Fibroblast of skin of scalp (primary cell): ENCODE measurements at places on chromosomes 1 and 21.

DNA sequence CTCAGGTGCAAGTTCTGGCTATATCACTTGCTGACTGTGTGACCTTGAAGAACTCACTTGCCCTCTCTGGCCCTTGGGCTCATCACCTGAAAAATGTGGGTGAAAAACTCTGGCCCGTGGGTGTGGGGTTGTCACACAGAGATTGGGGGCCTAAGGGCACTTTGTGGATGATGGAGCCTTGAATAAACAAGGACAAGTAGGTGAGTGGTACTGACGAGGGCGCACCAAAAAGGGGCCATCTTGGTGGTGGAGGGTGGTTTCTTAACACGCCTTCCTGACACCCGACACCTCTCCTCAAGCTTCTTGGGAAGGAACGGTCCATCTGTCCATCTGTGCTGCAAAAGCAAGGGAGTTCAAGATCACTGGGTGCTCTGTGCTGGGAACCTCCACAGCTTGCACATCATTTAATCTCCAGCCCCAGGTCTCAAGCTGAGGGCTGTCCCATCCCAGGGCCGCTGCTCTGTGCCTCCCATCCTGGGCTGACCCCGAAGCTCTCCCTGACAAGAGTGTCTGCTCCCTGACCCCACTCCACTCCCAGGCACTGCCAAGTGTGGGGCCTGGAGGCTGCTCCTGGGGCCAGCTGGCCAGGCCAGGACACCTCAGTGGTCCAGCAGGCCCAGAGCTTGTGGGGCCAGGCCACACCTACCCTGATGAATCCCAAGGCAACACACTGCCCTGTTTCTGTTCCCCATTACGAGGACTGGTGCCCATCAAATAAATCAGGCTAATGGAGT, 97.3 kb downstream of the GLIS1 start:
- no peak for DNase-seq

GRCh38 chr1:170533298-170533697, 1.3 kb downstream of the GORAB start:
- peak; percentile 87 for DNase-seq

DNA sequence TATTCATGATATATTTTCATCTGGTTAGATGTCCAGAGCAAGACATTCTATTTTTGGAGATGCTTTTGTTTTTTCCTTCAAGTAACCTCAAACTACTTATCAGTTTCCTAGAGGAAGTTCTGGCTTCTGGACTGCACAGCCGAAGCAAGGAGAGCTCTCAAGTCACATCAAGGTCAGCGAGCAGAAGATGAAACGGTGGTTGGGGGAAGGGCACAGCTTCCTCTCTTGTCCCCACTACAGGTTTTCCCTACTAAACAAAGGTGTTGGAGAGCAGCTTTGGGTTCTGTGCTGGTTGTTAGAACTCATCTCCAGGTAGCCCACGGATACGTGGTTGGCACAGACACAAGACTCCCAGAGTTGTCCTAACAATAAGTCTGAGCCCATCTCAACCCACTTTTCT, 5.1 kb upstream of the PLEKHO1 start:
- DNase-seq, result no peak

- no peak for DNase-seq
These were observed 83.1 kb downstream of the VWA5B1 start for GRCh38 chr1:20373764-20374163.

- no peak for DNase-seq
These were observed 76.5 kb upstream of the NFIA start for GRCh38 chr1:61005614-61006580.

DNA sequence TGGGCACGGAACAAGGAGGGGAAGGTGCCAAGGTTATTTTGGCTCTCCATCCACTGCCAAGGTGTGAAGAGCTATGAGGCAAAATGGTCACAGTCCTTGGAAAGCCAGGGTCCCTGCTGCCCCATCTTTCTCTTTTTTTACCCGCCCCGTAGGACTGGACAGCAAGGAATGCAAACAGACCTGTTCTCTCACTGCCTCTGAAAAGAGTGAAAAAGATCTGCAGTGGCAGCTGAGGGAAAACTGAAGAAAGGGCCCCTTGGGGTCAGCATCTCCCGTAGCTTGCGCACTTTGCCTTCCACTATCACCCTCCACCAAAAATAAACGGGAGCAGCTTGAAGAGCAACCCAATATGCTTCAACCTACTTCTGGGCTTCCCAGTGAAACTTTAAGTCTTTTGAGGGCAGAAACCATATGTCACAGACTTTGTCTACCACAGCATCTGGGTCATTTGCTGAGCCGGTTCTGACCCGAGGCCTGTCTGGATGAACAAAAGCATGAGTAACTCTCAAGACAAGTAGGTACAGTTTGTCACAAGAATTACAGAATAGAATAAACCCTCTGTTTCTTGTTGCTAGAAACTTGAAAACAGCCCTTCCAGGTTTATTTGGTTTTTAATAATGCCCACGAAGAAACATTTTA, 9.4 kb upstream of the KIF14 start:
- no peak for DNase-seq

GRCh38 chr1:116873680-116874271, 35.9 kb upstream of the PTGFRN start:
- peak; percentile 28 for DNase-seq

- DNase-seq, result no peak
These were observed 127.2 kb downstream of the LACTBL1 start for GRCh38 chr1:22845398-22845935.

DNA sequence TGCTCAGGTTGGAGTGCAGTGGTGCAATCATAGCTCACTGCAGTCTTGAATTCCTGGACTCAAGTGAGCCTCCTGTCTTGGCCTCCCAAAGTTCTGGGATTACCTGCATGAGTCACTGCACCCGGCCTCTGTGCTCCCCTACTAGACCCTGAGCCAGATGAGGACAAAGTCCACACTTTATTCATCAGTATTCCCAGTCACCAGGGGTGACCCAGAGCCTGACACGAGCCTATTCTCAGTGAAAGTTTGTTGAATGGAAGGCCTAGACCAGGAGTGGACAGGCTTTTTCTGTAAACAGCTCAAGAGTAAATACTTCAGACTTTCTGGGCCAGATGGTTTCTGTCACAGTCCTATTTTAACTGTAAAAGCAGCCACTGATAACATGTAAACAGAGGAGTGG, 68.2 kb downstream of the MAB21L3 start:
- no peak for DNase-seq

DNA sequence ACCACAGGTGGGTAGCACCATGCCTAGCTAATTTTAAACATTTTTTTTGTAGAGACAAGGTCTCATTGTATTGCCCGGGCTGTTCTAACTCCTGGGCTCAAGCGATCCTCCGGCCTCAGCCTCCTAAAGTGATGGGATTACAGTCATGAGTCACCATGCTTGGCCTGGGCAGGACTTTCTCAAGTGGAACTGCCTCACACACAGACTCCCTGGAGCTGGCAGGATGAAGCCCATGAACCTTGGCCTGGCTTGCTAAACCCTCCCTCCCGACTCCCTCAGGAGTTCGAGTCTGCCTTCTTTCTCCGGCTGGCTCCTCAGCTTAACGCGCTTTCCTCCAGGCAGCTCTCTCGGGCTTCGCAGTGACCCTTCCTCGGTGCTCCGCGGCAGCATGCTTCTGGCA, 7.7 kb upstream of the ECE1 start:
- no peak for DNase-seq

DNA sequence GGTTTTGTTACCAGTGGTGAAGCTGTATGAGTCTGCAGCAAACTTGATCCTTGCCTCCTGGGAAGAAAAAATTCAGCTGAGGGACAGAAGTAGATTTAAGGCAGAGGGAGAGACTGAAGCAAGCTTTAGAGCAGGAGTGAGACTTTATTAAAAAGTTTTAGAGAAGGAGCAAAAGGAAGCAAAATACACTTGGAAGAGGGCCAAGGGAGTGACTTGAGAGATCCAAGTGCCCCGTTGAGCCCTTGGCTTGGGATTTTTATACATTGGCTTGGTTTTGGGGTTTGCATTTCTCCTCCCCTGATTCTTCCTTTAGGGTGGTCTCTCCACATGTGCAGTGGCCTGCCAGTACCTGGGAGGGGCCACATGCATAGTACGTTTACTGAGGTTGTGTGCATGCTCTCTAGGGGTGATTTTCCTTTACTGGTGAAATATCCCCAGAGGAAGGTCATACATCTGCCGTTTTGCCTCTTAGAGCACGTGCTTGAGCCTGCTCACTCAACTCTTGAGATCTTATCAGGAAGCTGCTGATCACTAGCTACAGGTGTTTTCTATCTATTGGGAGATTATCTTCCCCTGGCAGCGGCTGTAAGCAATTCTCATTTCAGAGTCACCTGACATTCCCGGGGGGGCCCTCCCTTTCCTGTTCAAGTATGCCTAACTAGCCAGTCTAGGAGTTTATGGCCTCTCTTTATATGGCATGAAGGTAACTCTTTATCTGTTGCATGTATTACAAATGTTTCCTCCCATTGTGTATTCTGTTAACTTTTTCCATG, 20.3 kb downstream of the FASLG start:
- DNase-seq, result no peak

- DNase-seq, result no peak
These were observed 6.0 kb upstream of the VTCN1 start for GRCh38 chr1:117216718-117217117.

DNA sequence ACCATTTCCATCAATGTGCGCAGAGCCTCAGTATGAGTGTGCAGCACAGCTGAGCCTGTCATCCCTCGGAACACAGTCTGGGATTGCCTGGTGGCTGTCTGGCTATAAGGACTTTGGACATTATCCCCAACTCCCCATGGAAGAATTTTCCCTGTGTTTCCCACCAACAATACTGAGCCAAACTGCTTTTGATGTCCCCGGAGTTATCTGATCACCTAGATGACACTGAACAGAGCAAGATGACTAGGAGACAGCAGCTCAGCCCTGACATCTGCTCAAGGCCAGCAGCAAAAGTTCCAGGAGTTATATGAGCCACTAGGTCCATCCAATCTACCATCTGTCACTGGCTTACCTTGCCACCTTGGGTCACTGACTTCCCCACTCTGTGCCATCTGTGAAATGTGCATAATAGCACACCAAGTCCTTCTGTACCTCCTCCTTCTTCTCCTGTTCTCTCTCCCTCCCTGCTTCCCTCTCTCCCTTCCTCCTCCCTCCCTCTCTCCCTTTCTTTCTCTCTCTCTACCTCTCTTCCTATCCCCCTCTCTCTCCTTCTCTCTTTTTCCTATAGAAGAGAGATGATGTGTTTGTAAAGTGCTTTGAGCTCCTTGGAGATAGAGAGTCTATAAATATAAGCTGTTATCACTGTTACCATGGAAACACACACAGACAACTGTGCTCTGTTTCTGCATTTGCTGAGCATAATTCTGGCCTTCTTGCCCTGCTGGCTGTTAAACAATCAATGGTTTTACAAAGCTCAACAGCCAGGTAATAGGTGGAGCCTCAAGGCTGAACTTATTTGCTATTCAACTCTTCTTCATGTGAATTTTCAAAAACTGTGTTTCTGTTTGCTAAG, 19.7 kb upstream of the ATP1B1 start:
- DNase-seq, result no peak

DNA sequence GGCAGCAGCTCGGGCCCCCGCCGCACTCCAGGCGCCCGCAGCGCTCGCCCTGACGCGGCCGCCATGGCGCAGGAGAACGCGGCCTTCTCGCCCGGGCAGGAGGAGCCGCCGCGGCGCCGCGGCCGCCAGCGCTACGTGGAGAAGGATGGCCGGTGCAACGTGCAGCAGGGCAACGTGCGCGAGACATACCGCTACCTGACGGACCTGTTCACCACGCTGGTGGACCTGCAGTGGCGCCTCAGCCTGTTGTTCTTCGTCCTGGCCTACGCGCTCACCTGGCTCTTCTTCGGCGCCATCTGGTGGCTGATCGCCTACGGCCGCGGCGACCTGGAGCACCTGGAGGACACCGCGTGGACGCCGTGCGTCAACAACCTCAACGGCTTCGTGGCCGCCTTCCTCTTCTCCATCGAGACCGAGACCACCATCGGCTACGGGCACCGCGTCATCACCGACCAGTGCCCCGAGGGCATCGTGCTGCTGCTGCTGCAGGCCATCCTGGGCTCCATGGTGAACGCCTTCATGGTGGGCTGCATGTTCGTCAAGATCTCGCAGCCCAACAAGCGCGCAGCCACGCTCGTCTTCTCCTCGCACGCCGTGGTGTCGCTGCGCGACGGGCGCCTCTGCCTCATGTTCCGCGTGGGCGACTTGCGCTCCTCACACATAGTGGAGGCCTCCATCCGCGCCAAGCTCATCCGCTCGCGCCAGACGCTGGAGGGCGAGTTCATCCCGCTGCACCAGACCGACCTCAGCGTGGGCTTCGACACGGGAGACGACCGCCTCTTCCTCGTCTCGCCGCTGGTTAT, 2.8 kb downstream of the KCNJ9 start:
- no peak for DNase-seq

DNA sequence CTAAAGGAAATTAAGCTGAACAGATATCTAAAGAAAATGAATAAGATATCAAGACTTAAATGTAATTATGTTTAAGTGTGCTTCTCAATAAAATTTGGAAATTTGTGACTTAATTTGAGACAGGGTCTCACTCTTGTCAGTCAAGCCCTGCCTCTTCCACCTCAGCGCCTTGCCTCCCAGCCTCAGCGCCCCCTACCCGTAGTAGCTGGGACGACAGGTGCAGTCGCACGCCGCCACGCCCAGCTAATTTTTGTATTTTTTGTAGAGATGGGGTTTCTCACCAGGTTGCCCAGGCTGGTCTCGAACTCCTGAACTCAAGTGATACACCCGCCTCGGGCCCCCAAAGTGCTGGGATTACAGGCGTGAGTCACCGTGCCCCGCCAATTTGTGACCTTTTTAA, 117.0 kb downstream of the CLEC20A start:
- DNase-seq, result no peak

- no peak for DNase-seq
These were observed 103.7 kb upstream of the PDC start for GRCh38 chr1:186564582-186564981.

- no peak for DNase-seq
These were observed 127.7 kb upstream of the CAMK1G start for GRCh38 chr1:209455661-209456358.

DNA sequence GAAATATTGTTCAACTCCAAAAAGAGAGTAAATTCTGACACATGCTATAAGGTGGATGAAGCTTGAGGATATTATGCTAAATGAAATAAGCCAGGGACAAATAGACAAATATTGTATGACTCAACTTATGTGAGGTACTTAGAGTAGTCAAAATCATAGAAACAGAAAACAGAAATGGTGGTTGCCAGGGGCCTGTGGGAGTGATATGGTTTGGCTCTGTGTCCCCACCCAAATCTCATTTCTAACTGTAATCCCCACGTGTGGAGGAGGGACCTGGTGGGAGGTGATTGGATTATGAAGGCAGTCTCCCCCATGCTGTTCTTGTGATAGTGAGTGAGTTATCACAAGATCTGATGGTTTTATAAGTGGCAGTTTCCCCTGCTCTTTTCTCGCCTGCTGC, 24.7 kb upstream of the DISP1 start:
- no peak for DNase-seq

GRCh38 chr1:156600733-156601121, 552 bp downstream of the GPATCH4 start:
- DNase-seq, result peak; percentile 7

- no peak for DNase-seq
These were observed 18.9 kb downstream of the SFPQ start for GRCh38 chr1:35173909-35174540.

DNA sequence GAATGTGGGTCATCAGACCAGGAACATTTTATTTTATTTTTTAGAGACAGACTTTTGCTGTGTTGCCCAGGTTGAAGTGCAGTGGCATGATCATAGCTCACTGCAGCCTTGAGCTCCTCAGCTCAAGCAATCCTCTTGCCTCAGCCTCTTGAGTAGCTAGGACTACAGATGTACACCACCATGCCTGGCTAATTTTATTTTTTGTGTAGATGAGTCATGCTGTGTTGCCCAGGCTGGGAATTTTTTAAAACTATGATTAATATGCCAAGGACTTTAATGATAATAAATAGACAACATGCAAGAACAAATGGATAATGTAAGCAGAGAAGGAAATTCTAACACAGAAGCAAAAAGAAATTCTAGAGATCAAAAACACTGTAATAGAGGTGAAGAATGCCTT, 142.4 kb downstream of the AK5 start:
- DNase-seq, result peak; percentile 76
